ENCODE measurements at places on chromosomes 11 and 22. TPM values are rescaled to one million over a fixed set of nuclear protein-coding genes. Genes with fewer than 3 reads are reported as not detected.

The PKP3 gene
- polyA plus RNA-seq = 0.77 TPM

The BCO2 gene
- 8.2 TPM for polyA plus RNA-seq

The TREH gene
- polyA plus RNA-seq = 3.8 TPM

The TSPAN32 gene
- 2.8 TPM for polyA plus RNA-seq

The OR4D5 gene
- polyA plus RNA-seq = not detected

The TMEM151A gene
- polyA plus RNA-seq = 50.9 TPM

The APOA5 gene
- polyA plus RNA-seq = not detected

The TRIM29 gene
- 1.9 TPM for polyA plus RNA-seq

The ZNF215 gene
- 4.3 TPM for polyA plus RNA-seq

The ABTB2 gene
- 14.3 TPM for polyA plus RNA-seq

The ATXN10 gene
- polyA plus RNA-seq = 428 TPM

The SBF2 gene
- polyA plus RNA-seq = 50.3 TPM

The KRTAP5-8 gene
- not detected for polyA plus RNA-seq

The ISX gene
- polyA plus RNA-seq = not detected

The NPTXR gene
- 94.0 TPM for polyA plus RNA-seq

Data from spinal cord (tissue), 10 donors.